Pancreas (tissue), 10 donors: ENCODE measurements at places on chromosomes 6 and 20. TPM values are rescaled to one million over a fixed set of nuclear protein-coding genes. Genes with fewer than 3 reads are reported as not detected.

Gene HLA-DQB1
- total RNA-seq = 3.3 TPM

Gene CST4
- total RNA-seq = not detected

- DNase-seq = peak; percentile 50
Observed at GRCh38 chr20:14142171-14142570, 146.9 kb downstream of the MACROD2 start.

DNA sequence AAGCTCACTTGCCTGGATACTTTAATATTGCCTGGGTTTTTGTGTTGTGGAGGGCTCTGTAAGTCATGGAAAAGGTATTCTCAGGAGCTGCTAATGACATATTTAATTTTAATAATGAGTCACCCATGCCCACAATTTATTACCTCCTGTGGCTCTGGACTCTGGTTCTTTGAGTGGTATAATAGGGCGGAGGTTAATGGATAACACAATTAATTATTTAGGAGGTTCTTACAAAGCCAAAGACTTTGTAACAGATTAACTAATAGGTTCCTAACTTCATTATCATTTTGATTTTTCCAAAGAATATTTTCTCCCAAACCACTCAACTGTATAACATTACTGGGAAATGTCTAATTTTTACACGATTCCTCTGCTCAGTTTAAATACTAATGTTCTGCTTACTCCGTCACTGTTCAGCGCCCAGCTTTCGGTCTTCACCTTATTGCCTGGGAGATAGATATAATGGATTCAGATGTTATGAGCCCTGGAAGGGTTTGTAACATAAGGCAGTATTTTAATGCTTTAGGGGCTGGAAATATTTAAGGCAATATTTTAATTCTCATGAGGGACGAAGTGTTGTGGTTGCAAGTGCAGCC lies 29.4 kb downstream of the PHACTR3 start:
- DNase-seq = no peak

DNA sequence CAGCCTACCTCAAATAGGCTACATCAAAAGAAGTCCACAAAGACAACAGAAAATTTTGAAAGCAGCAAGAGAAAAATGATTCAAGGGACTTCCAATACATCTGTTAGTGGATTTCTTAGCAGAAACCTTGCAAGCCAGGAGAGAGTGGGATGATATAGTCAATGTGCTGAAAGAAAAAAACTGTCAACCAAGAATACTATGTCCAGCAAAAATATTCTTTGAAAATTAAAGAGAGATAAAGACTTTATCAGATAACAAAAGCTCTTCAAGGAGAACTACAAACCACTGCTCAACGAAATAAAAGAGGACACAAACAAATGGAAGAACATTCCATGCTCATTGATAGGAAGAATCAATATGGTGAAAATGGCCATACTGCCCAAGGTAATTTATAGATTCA lies 34.0 kb downstream of the MCHR2 start:
- no peak for DNase-seq

DNA sequence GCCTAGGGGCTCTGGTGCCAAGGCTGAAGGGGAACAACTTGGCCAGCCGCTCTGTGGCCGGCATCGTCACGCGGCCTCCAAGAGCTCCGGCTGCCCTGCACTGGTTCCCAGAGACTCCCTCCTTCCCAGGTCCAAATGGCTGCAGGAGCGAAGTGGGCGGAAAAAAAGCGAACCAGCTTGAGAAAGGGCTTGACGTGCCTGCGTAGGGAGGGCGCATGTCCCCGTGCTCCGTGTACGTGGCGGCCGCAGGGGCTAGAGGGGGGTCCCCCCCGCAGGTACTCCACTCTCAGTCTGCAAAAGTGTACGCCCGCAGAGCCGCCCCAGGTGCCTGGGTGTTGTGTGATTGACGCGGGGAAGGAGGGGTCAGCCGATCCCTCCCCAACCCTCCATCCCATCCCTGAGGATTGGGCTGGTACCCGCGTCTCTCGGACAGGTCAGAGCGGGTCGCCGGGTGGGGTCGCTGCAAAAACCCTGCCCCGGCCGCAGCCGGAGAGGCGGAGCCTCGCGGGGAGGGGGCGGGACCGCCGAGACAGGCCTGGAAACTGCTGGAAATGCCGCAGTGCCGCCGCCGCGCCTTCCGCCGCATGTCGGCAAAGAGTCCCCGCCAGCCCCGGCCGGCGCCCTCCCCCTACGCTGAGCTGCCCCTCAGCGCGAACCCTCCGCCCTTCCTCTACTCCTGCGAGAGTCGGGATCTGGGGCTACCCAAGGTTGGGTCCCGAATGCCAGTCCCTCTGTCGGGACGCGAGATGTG lies 814 bp upstream of the HSP90AB1 start:
- peak; percentile 91 for DNase-seq

- no peak for DNase-seq
Observed at GRCh38 chr6:39075807-39076622, 27.4 kb downstream of the GLP1R start.
